Endodermal cell (in vitro differentiated cells): ENCODE measurements at places on chromosomes 13 and 19.

- peak; percentile 58 for DNase-seq
These were observed 25.0 kb downstream of the GRIN2D start for GRCh38 chr19:48418317-48419064.

- no peak for DNase-seq
These were observed 82.2 kb downstream of the ATP11A start for GRCh38 chr13:112771877-112772538.

- DNase-seq, result peak; percentile 61
These were observed 90.8 kb downstream of the TSHZ3 start for GRCh38 chr19:31258211-31259052.

DNA sequence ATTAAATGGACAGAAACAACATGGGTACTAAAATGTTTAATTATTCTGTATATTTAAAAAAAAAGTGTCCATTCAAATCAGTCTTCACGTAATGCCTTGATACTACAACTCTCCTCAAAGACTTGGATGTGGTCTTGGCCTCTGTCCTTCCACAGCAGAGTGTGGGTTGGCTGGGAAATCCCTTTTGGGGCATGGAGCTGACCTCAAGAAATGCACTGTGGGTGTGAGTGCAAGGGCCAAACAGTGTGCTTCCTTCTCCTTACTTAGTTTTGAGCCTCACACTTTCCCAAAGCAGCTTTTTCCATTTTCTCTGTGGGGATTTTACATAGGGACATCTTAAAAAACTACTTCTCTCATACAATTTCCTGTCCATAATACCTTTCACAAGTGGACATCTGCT is 607.4 kb downstream of the EFNB2 start:
- DNase-seq, result no peak

- DNase-seq, result peak; percentile 54
These were observed 17.4 kb upstream of the KLHL1 start for GRCh38 chr13:70125693-70126092.

DNA sequence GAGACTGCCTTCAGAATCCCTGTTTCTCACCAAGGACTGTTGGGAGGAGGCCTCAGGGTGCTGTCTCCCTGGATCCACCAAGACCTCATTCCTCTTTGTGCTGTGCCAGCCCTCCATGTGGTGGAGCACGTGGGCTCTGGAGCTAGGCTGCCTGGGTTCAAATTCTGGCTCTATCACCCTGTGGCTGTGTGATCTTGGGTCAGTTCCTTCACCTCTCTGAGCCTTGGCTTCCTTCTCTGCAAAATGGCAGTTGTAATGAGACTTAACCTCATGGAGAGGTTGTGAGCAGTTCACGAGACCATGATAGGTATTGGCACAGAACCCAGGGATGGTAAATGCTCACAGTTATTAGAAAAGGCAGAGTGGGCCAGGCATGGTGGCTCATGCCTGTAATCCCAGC is 6.4 kb downstream of the PNMA8C start:
- no peak for DNase-seq

GRCh38 chr13:111598747-111599146 is 278.3 kb downstream of the TEX29 start:
- peak; percentile 19 for DNase-seq

DNA sequence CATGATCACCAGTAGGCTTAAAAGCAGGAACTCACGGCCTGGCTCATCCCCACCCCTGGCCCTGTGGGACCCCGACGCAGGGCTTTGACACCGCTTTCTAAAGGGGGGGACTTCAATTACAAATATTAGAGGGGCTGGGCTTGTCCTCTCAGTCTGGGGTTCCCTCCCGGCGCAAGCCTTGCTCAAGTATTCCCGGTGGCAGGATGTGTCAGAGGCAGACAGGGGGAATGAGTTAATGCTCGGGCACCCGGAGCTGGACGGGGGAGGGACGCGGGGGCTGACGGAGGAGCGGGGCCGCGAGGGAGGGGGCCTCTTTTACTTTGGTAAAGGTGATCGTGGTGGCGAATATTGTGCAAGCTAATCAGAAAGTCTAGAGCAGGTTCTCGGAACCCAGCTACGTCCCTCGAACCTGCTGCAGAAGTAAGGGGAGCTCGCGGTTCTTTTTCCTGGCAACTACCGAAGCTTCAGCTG is 1.1 kb downstream of the FGF14 start:
- DNase-seq, result peak; percentile 75

- DNase-seq, result no peak
These were observed 2.9 kb downstream of the ANKRD27 start for GRCh38 chr19:32671883-32672593.

DNA sequence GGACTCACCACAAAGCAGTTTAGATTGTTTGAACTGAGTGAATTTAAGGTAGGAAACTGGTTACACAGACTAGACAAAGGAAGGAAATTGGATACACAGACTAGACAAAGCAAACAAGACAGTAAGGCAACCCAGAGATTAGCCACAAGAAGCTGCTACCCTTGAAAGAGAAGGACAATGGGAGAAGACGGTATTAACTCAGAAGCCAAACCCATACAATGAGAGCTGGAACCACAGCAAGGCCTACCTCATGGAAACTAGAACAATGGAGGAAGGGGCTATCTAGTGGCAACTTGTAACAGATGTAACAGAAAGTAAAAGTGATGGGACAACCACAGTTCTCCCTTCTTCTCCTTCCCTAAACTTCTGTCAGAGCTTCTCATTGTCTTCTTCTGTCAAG is 410.9 kb upstream of the SPRY2 start:
- DNase-seq, result no peak
